ENCODE measurements at places on chromosomes 12 and 14.

DNA sequence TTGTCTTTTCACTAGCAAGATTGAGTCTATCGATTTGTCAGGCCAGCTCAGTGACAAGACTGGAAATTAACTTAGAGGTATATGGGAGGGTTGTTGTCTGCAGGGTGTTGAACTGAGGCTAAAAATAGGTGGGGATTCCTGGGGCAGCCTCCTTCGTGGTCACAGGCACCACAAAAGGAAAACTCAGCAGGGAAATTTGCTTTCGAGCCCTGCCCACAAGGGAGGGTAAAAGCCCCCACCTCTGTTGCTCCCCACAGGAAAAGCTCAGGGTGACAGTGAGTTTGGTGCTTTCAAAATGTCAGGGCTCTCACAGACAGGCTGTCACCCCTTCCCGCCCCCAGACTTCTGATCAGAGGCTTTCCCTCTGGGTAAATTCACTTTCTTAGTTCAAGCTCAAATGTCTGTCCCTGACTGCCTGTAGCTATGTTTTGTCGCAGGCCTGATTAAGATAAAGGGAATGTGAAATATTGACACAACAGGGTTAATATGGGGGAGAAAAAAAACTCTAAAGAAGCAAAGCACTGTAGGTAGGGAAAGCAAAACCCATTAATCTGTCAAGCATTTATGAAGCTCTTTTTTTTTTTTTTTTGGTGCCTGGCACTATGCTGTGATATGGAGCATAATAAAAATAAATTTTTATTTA, 11.7 kb upstream of the NFKBIA start:
- DNase-seq, result no peak

- no peak for DNase-seq
Measured at GRCh38 chr12:94122591-94122990, 25.8 kb upstream of the PLXNC1 start.

DNA sequence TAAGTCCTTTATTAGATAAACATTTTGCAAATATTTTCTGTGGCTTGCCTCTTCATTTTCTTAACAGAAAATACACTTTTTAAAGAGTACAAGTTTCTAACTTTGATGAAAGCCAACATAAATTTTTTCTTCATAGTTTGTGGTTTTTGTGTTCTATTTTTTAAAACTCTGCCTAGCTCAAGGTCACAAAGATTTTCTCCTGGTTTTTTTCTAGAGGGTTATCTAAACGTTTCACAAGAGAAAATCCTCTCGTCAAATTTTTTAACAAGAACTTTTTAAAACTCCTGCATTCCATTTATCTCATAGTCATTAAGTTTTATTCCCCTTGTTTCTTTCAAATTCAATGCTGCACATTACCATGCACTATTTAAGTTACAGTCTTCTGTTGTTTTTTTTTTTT, 8.2 kb downstream of the AREL1 start:
- DNase-seq, result no peak

DNA sequence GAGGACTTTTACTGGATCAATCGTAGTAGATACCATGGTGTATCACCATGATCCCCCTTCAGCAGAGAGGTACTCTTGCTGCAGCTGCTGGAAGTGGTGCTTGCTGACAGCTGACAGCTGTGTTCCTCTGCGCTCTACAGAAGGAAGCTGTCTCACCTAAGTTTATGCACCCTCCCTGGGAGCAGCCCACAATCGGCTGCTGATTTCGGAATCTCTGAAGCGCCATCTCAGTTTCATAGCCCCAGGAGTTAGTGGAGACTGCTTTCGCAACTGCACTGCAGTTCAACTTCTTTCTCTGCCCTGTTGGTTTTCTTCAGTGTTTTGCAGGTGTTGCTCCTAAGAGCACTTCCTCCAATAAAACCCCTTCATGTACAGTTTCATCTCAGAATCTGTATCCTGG, 237.9 kb downstream of the PAWR start:
- DNase-seq, result no peak

DNA sequence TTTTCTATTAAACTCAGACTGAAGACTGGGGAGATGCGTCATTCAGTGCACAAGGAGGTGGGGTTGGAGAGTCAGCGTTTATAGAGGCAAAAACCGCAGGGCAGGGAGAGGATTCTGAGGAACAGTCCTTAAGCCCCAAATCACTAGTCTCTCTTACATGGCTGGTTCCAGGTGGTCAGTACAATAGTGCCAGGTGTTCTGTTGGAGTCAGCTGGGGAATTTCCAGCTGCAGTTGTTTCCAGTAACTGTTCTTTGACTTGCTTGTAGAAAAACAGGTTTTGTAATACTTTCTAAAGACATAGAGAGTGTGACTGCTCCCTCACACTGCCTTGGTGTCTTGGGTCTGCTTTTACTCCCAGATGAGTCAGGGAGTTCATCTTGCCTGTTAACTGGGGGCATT, 192.2 kb downstream of the TMTC3 start:
- DNase-seq, result no peak

- DNase-seq, result no peak
Measured at GRCh38 chr14:41925409-41925808, 318.7 kb downstream of the LRFN5 start.

DNA sequence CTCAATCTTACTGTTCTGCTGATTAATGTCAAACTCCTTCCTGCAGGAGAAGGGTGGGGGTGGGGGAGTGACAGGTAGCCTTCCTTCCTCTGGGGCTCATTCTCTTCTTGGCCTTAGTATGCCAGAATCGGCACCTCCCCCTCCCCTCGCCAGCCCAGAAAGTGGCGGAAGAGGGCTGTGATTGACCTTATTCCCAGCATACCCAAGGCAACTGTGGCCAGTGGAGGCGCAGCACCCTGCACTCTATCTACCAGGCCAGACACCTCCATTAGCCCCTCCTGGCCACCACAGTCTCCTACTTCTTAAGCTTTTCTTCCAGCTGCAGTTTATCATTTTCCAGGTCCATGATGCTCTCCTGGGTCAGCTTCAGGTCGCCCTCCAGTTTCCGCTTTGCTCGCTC, 15.5 kb downstream of the MYH6 start:
- no peak for DNase-seq
